ENCODE measurements at places on chromosomes 7 and 10. TPM values are rescaled to one million over a fixed set of nuclear protein-coding genes. Genes with fewer than 3 reads are reported as not detected.

The GIMAP8 gene
- total RNA-seq: 5.8 TPM

The LIPK gene
- total RNA-seq: not detected

The SUN3 gene
- total RNA-seq: not detected

The ADAM12 gene
- total RNA-seq: 2.2 TPM

The CCDC136 gene
- total RNA-seq: 29.3 TPM

- no peak overlapping the region for H3K4me3 ChIP-seq
- no peaks in the 10 kb centered on the region for H3K4me1 ChIP-seq
- no peak overlapping the region for H3K27ac ChIP-seq
- no peaks in the 10 kb centered on the region for H3K36me3 ChIP-seq
- DNase-seq: no peak
- H3K27me3 ChIP-seq: no peaks in the 10 kb centered on the region
Measured at GRCh38 chr7:147547252-147547897, 1043.2 kb upstream of the C7orf33 start.

- no peaks in the 10 kb centered on the region for H3K27me3 ChIP-seq
- no peak for DNase-seq
- no peaks in the 10 kb centered on the region for H3K36me3 ChIP-seq
- H3K4me3 ChIP-seq: no peak overlapping the region
- no peak overlapping the region for H3K27ac ChIP-seq
- H3K4me1 ChIP-seq: peaks cover 7% of the 10 kb centered on the region
Measured at GRCh38 chr10:76117949-76118348, 686.5 kb downstream of the LRMDA start.

DNA sequence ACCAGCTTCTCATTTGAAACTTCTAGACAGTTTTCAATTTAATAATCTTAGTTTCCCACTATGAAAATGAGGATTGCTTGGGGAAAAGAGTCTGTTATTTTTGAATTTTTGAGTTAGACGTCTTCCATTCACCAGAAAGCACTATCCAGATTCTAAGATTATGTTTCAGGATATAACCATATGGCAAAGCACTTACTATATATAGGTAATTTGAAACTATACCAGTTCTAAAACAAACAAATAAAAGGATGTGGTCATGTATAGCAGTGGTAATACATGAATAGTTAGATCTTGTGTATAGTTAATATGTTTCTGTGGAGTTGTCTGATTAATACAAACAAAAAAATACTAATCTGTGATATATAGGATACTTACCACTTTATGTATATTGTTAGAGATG lies 320.0 kb downstream of the EXOC4 start:
- H3K27ac ChIP-seq: no peak overlapping the region
- no peaks in the 10 kb centered on the region for H3K4me1 ChIP-seq
- H3K36me3 ChIP-seq: no peaks in the 10 kb centered on the region
- H3K27me3 ChIP-seq: no peaks in the 10 kb centered on the region
- H3K4me3 ChIP-seq: no peak overlapping the region

DNA sequence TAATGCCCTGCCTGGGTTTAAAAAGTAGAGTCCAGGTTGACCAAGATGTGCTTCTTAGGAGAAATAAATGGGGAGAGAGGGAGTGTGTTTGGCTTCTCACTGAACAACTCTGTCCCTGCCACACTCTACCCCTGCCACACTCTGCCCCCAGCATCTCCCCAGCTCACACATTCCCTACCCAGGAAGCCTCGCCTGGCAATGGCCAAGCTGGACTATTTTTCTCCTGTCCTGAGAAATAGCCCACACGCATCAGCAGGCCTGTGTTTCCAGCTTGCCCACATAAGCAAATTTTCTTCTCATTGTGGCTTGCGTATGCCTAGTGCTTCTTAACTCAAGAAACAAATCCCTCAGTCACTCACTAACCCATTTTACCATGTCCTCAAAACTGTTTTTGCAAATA lies 1.8 kb downstream of the LRRC18 start:
- DNase-seq: no peak
- no peak overlapping the region for H3K4me3 ChIP-seq
- no peaks in the 10 kb centered on the region for H3K27me3 ChIP-seq
- no peaks in the 10 kb centered on the region for H3K4me1 ChIP-seq
- no peaks in the 10 kb centered on the region for H3K36me3 ChIP-seq

DNA sequence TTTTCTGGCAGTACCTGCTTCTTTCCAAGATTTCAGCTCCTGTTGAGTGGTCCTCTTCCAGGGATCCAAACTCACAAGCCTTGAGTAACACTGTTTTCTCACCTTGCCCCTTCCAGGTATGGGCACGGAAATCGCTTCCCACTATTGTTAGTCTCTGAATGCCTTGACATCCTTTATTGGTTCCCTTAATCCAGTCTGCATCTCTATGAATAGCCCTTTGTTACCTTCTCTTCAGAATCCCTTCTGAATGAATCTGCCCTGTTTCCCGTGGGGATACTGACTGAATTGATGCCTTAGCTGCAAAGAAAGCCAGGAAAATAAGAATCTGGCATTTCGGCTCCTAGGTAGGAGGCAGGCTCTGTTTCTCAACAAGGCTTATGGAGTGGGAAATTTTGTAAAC lies 467.7 kb downstream of the PLXNA4 start:
- H3K27ac ChIP-seq: no peak overlapping the region
- no peak overlapping the region for H3K4me3 ChIP-seq
- H3K4me1 ChIP-seq: no peaks in the 10 kb centered on the region
- H3K27me3 ChIP-seq: no peaks in the 10 kb centered on the region
- no peaks in the 10 kb centered on the region for H3K36me3 ChIP-seq

DNA sequence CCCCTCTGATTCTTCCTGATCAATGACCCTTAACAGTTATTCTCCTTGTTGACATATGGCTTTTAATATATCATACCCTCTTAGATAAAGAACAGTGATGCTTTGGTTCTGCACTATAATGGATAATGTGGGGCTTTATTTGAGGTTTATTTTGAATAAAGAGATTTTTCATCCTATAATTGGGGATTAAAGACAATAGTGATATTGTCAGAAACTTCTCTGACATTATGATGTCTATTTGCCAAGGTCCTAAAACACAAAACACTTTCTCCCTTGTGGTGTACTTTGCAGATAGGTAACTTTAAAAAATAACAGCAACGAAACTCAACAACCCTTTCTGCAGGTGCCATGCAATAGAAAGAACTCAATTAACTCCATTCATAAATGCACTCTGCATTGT lies 243.6 kb upstream of the RHOBTB1 start:
- no peak for DNase-seq
- no peaks in the 10 kb centered on the region for H3K27me3 ChIP-seq
- H3K36me3 ChIP-seq: no peaks in the 10 kb centered on the region
- no peak overlapping the region for H3K4me3 ChIP-seq

DNA sequence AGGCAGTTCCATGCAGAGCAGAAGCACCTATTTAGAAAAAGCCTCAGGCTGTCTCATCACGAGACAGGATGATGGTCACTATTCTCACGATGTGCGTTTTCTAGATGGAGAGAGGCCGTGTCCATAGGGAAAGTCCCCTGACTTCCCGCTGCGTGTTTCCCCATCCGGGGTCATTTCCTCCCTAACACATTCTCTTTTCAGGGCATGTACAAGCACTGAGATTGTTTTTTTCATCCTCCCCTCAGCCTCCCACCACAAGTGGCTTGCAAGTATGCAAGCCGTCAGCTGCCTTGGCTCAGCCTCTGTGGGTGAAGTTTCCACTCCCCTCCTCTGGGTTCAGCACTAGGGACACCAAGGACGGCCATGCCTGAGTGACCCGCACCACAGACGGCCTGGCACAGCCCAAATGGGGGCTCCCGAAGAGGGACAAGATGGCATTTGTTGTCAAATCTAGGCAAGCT lies 2.7 kb upstream of the CALML5 start:
- H3K27ac ChIP-seq: no peak overlapping the region
- H3K36me3 ChIP-seq: no peaks in the 10 kb centered on the region
- no peak overlapping the region for H3K4me3 ChIP-seq
- peaks cover 7% of the 10 kb centered on the region for H3K4me1 ChIP-seq
- no peak for DNase-seq

DNA sequence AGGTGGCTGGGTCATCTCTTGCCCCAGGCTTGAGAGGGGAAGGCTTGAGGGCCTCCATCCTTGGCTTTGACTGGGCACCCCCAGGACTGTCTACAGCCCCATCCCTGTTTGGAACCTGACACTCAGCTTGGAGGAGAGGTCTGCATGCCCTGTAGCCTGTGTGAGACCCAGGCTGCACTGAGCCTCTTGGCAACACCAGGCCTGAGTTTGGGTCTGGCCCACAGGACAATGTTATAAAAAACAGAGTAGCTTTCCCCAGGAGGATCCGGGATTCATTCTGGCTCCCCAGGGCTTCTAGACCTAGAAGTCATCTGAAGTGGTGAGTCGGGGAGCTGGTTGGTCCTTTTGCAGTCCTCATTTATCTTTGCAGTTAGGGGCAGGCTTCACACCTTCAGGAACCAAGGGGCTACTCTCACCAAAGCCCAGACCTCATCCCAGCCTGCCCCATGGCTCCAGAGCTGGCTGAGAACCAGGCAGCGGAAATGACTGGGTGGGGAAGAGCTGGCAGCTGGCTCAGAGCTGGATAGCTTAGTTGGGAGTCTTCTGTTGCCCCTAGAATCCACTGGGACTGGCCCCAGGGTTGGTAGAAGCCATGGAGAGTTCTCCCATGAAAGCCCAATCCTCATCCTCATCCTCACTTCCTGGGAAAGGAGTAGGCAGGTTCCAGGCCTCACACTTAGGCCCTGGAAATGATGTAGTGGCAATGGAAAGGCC lies 68.8 kb downstream of the ADCYAP1R1 start:
- H3K27me3 ChIP-seq: no peaks in the 10 kb centered on the region
- no peak overlapping the region for H3K4me3 ChIP-seq

DNA sequence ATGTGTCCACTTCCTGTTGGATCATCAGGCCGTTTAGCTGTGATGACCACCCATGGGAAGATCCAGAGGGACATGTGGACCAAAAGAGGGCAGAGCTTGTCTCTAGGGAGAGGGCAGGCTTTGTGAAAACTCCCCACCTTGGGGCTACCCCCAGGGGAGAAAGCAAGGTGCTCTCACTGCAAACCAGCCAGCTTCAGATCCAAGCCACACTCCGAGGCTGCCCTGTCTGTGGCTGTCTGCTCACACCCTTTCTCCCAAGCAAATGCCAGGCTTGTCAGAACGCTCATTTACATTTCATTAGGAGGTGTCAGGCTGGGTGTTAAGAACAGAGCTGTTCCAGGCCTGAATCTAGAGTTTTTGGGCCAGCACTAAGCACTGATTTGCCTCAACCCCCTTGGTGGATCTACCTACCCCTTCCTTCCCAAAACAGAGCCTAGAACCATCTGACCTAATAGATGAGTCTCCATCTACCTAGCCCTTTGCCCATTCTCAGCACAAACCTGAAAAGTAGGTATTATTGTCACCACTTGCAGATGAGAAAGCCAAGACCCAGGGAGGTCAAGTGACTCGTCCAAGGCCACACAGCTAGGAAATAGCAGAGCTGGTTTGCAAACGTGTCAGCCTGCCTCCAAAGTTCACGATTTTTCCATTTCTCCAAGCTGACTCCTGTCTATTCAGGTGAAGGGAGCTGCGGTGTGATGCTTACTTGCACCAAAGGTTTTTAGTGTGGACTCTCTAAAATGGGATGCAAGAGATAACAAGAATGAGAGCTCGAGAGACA lies 130.9 kb downstream of the EMX2 start:
- H3K36me3 ChIP-seq: no peaks in the 10 kb centered on the region
- no peaks in the 10 kb centered on the region for H3K27me3 ChIP-seq
- no peak overlapping the region for H3K27ac ChIP-seq
- no peaks in the 10 kb centered on the region for H3K4me1 ChIP-seq
- H3K4me3 ChIP-seq: no peak overlapping the region

DNA sequence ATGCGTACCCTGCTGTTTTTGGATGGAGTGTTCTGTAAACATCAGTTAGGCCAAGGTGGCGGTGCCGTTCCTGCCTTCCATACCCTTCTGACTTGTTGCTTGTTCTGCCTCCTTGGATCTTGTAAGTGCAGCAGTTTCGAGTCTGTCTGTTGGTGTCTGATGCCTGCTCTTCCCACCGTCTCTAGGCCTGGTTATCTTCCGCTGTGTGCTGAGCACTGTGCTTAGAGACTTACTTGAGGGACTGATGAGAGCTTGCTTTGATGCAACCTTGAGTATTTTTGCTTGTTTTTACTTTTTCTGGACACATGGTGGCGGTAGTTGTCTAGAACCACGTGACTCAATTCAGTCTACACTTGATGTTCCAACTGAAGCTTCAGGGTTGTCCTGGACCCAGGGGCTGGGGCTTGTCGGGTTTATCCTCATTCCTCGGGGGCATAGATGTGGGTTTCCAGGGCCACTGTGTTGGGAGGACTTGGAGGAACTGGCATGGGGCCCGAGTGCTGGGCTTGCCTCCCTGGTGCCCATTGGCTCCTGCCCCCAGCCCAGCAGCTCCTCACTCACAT lies 14.4 kb upstream of the SPRN start:
- peaks cover 6% of the 10 kb centered on the region for H3K36me3 ChIP-seq
- no peak overlapping the region for H3K27ac ChIP-seq
- DNase-seq: no peak

- DNase-seq: no peak
- H3K36me3 ChIP-seq: peaks cover 23% of the 10 kb centered on the region
- H3K27ac ChIP-seq: no peak overlapping the region
- no peaks in the 10 kb centered on the region for H3K27me3 ChIP-seq
- no peak overlapping the region for H3K4me3 ChIP-seq
Measured at GRCh38 chr7:149005427-149006344, 22.6 kb downstream of the PDIA4 start.

DNA sequence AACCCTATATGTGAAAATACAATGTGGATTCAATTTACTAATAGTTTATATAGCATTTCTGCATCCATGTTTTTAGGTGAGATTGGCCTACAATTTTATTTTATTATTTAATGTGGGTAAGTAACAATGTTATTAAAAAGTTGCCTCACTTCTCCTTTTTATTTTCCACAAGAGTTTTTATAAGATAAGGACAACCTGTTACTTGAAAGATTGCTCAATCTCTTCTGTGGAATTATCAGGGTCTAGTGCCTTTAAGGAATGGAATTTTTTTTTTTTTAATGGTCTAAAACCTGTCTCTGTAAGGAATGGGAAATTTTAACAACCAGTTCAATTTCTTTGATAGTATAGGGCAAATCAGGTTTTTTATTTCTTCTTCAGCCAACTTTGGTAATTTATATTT lies 53.9 kb upstream of the RAB18 start:
- H3K27ac ChIP-seq: no peak overlapping the region
- H3K4me3 ChIP-seq: no peak overlapping the region
- no peaks in the 10 kb centered on the region for H3K36me3 ChIP-seq
- no peaks in the 10 kb centered on the region for H3K27me3 ChIP-seq

DNA sequence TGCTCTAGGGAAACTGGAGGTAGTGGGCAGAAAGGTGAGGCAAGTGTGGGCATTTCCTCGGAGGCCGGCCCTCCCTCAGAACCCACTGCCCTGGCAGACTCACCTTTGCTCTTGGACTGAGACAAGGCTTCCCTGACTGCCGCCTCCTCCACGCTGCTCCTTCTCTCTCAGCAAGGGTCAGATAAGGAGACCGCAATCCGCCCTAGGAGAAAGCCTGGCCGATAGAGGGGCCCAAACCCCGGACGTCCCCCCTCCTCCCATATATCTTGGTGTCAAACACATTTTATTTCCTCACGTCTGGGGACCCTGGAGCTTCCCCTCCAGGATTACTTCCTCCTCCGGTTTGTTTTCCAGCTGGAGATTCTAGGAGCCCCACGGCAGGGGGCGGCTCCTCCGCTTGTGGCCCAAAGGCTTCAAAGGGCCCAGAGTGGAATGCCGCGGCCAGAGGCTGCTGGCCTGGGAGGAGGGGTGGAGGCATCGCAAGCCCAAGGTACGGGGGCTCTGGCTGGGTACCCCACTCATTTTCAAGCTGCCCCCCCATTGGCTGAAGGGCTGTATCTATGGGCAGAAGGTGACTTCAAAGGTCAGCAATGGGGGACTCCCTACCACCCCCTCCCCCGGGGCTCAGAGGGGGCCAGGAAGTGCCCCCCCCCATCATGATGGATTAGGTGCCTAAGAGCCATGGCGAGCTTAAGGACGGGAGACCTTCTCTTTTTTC lies 31.7 kb upstream of the LBX1 start:
- no peaks in the 10 kb centered on the region for H3K27me3 ChIP-seq
- H3K4me1 ChIP-seq: no peaks in the 10 kb centered on the region
- no peak overlapping the region for H3K4me3 ChIP-seq
- H3K36me3 ChIP-seq: no peaks in the 10 kb centered on the region
- no peak for DNase-seq
- H3K27ac ChIP-seq: no peak overlapping the region

All from thoracic aorta (tissue), 2 donors.